ENCODE measurements at places on chromosomes 1 and 21.
A peak's percentile ranks its signal among the peaks of the same experiment; 100 is the strongest.

- no peak for DNase-seq
These were observed 5.8 kb upstream of the KCNJ15 start for GRCh38 chr21:38250991-38251418.

- no peak for DNase-seq
These were observed 197.6 kb upstream of the DMRTA2 start for GRCh38 chr1:50620680-50621329.

GRCh38 chr1:162093095-162093494 lies 23.6 kb downstream of the NOS1AP start:
- DNase-seq, result no peak

DNA sequence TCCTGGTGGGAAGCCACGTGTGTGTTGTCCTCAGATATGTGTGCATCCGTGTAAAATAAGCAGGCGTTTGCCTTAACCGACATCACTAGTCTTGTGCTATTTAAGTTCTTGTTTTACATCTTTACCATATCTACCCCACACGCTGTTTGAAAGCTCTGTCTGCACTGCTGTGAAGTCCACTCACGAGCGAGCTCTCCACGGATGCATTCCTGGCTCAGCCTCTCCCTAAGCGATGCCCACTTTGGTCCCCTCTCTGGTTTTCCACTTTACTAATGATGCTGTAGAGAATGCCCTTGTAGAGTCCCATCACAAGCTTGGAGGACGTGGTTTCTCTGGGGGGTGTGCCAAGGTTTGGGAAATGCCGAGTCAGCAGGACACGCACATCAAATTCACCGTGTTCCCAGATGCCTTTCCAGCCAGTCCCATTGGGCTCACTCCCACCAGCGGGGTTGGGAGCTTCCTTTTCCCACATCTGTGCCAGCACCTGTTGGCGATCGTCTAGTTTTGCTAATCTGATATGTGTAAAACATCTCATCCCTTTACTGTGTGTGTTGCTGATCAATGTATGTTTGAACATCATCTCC lies 43.8 kb downstream of the ACTL8 start:
- DNase-seq, result no peak

DNA sequence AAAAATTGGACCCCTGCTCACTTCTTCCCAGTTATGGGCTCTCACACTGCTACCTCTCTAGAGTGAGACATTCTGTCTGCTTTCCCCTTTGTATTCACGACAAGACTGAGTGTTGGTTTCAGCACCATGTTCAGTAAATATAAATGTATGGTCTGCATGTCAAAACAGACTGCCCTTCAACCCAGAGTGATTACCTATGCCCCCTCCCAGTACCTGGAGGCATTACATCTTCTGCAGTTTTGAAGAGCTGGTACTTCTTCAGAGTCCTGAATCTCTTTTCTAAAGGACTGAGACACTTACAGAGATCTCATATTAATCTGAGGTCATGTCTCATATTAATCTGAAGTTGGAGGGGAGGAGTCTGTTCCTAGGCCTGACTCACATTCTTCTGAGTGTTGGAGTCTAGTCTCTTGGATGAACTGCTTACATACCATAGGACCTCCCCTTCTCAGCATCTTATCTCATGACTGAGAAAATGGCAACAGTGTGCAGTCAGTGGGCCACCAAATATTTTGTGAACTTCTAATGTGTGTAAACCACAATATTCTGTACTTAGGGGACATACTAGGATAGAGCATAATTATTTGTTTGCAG lies 80.3 kb downstream of the RGL1 start:
- DNase-seq, result no peak

DNA sequence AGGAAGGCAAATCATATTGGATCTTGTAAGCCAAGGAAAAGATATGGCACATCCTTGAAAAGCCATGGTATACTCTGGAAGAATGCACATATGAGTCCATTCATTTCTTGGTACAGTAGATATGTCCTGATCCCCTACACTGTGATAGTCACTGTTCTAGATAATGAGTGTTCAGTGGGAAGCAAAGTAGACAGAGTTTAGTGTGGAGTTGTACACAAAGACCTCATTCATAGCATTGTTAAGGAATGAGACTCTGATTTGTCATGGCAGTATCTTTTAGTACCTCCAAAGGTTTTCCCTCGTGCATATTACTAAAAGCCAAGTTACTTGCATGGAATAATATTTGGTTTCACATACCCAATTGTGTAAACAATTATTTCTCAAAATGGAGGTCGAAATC lies 204.7 kb downstream of the NFIA start:
- DNase-seq, result no peak

GRCh38 chr1:174534789-174535188 lies 87.0 kb downstream of the GPR52 start:
- DNase-seq, result no peak

GRCh38 chr21:46674430-46675007 lies 39.0 kb downstream of the PRMT2 start:
- no peak for DNase-seq

DNA sequence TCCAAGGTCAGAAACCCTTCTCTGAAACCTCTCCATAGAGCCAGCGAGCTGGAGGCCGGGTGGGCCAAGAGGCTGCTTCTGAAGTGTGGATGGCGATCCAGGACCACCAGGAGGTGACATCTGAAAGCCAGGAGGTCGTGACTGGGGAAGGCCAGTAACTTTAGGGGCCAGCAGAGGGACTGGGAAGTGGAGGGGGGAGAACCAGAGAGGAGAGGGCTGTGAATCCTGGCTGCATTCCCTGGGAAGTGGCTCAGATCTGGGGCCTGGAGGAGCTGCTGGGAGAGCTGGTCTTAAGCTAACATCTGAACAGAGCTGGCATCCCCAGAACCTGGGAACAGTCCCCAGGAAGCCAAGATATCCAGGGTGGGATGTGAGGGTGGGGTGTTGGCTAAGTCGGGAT lies 11.3 kb upstream of the EPHA8 start:
- DNase-seq, result no peak

DNA sequence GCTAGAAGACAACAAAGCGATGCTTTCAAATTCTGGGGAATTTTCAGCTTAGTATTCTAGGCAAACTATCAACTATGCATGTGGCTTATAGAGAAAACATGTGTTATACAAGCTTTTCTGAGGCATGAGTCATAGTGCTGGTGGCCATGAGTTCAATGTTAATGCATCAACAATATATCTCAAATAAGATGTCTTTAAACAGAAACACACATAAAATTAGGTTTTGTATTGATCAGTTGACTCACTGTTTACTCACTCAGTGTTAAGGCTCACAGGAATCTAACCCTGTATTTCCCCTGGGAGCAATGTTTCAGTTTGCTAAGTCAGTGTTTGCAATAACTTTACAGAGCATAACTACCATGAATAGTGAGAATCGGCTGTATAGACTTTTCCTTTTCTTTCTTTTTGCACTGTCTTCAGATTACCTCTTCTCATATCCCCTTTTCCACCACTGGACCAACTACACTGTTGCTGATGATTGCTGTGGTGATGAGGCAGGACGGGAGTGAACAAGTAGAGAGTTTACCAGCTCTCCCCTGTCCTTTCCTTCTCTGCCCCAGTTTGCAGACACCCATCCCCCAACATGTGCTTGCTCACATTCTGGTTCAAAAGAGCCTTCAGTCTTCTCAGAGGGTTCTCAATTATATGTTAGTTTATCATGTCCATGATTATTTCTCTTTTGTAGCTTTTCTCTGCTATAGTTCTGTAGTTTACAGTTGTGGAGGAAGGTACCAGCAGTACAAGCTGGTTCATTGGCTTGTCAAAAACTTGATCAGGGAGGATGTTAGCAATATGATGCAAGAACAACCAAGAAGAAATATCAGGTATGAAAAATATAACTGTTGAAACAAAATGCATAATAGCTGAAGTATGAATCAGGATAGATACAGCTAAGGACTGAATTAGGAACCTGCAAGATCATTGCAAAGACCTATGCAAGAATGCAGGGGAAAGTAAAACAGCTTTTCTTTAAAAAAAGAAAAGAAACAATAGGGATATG lies 23.9 kb downstream of the CD2 start:
- DNase-seq, result no peak

GRCh38 chr1:64469977-64470664 lies at the start of gene CACHD1:
CACHD1 (plus strand) TSS chr1:64470129; CDS start chr1:64470745, 616 bp downstream.
- DNase-seq, result peak; percentile 64

- DNase-seq, result no peak
These were observed 121.7 kb upstream of the PRDX6 start for GRCh38 chr1:173355281-173356031.

DNA sequence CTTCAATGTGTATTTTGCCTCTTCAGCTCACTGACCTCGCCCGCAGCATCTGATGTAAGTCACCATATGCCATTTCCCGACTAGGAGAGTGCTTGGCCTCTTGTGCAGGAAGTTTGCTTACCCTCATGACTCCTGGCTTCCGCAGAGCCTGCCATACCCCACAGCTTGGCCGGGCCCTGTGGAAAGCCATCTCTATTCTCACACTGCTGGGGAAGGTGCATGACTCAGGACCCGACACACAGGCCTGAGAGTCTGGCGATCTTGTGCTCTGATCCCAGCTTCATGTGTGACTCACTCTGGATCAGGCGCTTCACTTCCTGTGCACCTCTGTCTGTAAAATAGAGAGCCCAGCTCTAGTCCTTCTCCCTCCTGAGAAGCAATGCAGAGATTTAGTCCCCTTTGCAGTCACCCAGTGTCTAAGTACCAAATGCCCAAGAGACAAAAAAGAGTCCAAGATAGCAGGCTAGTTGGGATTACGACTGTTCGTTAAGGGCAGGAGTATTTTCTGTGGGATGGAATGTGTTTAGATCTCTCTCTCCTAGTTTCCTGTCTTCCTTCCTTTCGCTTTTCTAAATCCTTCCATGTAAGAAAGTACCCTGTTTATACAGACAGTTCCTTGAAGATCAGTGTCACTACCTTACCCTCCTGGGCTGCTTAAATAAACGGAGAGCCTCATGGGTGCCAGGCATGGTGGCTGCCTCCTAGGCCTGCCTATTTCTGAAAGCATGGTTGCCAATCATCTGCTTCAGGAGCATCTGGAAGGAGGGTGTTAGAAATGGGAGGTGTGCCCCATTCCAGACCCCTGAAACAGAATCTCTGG lies 62.8 kb upstream of the KIF26B start:
- DNase-seq, result no peak

DNA sequence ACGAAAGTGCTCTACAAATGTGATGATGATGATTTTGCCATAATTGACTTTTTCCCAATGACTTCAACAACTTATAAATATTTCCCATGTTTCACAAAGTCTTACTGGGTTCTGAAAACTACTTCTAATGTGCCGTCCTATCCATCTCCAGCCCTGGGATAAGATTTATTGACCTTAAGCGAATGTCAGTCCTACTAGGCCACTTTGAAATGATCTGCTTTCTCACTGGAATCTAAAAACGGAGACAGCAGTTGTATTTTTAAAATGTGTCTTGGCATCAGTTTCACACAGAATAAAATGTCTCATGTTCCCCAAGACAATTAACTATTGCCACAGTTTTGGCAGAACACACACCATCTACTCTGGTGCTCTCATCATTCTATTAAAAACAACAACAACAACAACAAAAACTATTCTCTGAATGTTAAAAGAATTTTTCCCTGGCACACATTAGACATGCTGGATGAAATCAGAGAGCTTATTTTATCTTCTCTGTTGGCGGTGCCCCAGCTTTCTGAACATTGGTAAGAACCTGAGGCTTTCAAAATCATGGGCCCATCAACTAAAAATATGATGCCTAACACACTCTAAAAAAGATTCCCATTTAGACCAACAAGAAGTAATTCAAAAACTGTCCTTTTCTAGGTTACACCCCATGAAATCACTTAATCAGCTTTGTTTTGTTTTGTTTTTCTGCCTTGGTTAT lies 23.1 kb upstream of the DNASE2B start:
- no peak for DNase-seq

DNA sequence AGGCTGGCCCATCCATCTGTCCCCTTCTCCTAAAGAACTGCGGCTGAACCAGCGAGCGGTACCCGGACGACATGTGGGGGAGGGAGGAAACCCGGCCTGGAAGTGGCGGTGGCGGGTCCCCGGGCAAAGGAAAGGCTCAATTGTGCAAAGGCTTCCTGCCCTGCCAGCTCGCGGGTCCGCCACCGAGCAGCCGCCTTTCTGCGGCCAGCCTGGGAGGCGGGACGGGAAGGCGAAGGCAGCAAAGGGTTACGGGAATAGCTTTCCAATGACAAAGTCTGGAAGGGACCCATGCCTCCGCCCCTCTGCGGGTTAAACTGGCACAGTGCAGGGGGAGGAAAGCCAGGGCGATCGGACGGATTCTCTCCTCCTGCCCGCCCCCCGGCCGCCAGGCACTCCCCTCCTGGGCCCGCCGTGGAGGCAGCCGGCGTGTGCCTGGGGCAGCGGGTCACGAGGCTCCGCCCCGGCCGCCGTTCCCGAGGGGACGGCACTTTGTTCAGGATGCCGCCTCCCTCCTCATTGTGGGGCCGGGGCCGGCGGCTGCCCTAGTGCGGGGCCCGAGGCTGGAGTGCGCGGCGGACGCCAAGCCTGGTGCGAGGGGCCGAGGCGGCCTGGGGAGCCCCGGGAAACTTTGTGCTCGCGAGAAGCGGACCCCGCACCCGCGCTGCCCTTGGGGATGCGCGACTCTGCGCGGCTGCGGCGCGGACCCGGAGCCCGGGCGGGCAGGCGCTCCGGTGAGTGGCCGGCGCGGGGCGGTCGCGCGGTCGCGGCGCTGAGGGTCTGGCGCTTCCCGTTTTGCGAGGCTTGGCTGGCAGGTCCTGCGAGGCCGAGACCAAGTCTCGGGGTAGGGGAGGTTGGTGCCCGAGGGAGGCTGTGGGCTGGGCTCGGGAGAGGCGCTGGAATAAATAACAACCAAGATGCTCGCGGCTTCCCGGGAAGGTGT lies at the start of gene NAV1:
Gene NAV1, plus strand, starts transcription at position 516 of the 940 bp plus-strand sequence. CDS start 83,758 bp downstream, outside the sequence.
- DNase-seq, result no peak

- no peak for DNase-seq
These were observed 35.1 kb downstream of the TNFSF18 start for GRCh38 chr1:173015629-173016028.

GRCh38 chr1:7519861-7520395 lies 251.2 kb upstream of the VAMP3 start:
- DNase-seq, result no peak

DNA sequence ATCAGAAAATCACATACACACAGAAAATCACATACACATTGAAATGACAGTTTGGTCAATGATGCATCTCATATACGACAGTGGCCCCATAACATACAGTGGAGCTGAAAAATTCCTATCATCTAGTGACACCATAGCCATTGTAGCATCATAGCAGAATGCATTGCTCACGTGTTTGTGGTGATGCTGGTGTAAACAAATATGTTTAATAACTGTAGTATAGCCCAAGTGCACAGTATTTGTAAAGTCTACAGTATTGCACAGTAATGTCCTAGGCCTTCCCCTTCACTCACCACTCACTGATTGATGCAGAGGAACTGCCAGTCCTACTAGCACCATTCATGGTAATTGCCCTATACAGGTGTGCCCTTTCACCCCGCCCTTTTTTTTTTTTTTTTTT lies 30.1 kb upstream of the RUNX1 start:
- DNase-seq, result no peak

- no peak for DNase-seq
These were observed 297.8 kb downstream of the RRAGC start for GRCh38 chr1:38561725-38562124.

DNA sequence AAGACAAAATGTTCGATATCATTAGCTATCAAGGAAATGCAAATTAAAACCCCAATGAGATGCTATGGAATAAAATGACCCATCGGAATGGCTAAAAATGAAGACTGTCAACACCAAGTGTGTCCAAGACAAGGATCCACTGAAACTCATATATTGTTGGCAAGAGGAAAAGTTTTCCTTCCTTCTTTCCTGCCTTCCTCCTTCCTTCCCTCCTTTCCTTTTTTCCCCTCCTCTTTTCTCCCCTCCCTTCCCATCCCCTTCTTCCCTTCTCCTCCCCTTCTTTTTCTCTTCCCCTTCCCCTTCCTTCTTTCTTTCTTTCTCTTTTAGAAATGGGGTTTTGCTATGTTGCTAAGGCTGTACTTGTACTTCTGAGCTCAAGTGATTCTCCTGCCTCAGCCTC lies 64.2 kb upstream of the TENT5B start:
- DNase-seq, result no peak

All from stimulated activated naive CD4-positive, alpha-beta T cell (primary cell).